ENCODE measurements at places on chromosomes 7 and 10. TPM values are rescaled to one million over a fixed set of nuclear protein-coding genes. Genes with fewer than 3 reads are reported as not detected.
A peak's percentile ranks its signal among the peaks of the same experiment; 100 is the strongest.

GRCh38 chr10:79206300-79207095 is 137.7 kb downstream of the ZMIZ1 start:
- DNase-seq = no peak

DNA sequence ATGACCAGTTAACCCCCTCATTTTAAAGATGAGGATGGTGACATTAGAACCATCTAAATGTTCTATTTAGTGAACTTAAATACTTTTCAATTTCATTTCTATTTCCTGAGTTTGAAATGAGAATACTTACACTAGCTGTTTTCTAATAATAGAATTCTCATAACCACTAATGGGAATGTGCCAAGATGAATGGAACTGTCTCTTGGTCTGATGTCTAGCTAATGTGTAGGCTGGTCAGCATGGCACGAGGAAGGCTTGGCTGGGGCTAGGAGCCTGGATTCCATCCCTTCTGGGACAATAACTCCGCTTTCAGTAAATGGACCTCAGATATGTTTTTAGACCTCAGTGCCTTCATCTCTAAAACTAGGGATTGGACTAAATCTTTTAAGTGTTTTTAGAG is 185.8 kb upstream of the NRP1 start:
- no peak for DNase-seq

DNA sequence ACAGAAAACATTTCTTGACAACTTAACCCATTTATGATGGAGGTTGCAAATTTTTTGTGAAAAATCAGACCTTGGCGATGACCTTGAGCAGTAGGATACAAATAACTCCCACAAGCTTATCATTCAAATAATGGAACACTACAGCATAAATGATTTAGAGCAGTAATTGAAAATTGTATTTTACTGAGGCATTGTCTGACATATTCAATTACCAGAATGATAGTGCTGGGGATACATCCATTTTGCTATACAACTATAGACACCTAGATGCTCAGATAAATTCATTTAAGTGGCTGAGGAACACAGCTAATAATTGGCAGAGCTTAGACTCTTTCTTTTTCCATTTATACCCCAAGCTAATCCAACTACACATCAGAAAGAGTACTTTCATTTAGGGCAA is 18.9 kb downstream of the TWIST1 start:
- no peak for DNase-seq

DNA sequence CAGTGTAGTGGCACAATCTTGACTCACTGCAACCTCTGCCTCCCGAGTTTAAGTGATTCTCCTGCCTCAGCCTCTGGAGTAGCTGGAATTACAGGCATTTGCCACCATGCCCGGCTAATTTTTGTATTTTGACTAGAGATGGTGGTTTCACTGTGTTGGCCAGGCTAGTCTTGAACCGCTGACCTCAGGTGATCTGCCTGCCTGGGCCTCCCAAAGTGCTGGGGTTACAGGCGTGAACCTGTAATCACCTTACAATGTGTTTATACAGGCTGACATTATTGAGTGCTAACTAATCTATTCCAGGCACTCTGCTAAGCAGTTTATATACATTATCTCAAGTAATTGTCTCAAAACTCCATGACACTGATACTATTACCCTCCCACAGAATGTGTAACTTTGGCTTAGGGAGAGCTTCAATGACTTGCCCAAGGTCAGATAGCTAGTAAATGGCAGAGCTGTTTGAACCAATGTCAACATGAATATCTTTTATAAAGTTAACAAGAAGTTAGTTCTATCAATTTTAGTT is 36.8 kb downstream of the KIFBP start:
- DNase-seq = no peak

- no peak for DNase-seq
Measured at GRCh38 chr7:51587604-51588003, 271.0 kb upstream of the COBL start.

DNA sequence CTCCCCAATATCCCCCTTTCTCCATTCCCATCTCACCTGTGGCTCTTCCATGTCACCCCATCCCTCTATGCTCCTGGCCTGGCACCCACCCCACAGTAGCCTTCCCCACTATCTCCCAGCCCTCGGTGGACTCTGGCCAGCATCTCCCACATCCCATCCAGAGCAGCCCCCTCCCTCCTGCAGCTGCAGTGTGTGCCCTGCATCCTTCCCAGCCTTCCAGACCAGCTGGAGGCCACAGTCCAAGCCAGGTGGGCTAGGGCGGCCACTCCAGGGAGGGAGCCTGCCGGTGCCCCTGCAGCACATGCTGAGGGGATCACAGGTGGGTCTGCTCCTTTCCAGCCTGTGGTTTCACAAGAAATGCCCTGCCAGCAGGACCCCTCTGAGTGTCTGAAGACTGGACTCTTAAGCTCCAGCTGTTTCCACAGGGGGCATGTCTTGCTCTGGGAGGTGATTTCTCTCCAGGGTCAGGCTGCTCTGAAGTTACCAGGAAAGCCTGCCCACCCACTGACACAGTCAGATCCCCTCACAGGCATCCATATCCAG is 90.9 kb upstream of the PPIF start:
- DNase-seq = no peak

- no peak for DNase-seq
Measured at GRCh38 chr7:46285878-46286277, 364.8 kb upstream of the IGFBP3 start.

DNA sequence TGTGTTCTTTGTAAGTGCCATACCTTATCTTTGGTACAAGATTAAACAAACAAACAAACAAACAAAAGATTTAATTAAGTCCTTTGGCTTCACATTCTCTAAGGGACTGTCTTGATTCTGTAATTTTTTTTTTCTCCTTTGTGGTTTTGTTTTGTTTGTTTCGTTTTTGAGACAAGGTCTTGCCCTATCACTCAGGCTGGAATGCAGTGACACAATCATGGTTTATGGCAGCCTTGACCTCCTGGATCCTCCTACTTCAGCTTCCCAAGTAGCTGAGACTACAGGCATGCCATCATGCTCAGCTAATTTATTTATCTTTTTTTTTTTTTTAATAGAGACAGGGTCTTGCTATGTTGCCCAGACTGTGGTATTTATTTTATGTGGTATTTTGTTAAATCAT is 165.8 kb downstream of the LRRC4 start:
- DNase-seq = no peak

- DNase-seq = no peak
Measured at GRCh38 chr7:2698581-2699288, 10.7 kb downstream of the AMZ1 start.

DNA sequence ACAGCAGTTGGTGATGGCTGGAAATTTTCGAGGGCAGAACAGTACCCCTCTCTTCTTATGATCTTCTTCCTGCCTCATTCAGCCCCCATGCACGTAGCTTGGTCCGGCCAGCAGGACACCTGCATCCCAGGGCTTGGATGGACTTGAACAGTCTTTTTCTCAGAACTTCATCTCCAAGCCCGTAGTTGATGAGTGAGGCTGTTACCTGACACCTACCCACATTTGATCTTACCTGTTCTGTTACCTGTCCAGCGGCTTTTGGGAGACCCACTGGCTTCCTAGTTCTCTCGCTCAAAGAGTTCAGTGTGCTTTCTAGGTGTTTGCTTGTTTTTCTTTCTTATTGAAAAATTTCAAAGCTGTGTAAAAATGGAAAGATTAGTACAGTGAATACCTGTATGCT is 212.2 kb downstream of the CUX1 start:
- no peak for DNase-seq

DNA sequence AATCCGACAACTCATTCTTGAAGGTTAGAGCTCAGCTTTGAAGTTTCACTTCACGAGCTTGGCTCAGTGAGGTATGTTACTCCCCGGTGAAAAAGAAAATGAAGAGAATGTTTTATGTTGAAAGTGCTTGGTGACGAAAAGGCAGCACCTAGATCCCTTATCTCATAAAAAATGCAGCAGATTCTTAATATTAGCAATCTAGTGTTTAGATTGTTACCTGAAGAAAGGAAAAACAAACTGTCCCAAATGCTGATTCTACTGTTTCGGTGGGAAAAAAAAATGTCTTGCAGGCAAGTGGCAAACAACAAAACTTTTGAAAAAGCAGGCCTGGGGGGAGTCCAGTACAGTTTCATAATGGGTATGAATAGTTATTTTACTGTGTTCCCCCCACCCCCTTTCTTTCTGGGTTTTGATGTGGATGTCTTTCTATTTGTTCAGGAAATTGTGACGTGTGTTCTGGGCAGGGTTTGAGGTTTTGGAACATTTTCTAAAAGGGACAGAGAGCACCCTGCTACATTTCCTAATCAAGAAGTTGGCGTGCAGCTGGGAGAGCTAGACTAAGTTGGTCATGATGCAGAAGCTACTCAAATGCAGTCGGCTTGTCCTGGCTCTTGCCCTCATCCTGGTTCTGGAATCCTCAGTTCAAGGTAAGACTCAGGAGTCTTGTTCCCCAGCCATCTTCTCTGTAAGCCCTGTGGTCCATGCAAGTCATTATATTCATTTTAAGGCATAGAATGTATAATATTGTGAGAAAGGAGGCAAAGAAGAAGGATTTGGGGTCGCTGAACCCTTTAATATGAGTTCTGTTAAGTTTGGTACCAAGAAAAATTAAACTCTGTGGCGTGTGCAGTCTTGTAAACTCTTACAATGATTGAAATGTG is at the start of gene SRGN:
Gene SRGN (plus strand): TSS at position 514 of the 881 bp plus-strand sequence. CDS start 55 bp downstream, at position 569.
- peak; percentile 69 for DNase-seq

DNA sequence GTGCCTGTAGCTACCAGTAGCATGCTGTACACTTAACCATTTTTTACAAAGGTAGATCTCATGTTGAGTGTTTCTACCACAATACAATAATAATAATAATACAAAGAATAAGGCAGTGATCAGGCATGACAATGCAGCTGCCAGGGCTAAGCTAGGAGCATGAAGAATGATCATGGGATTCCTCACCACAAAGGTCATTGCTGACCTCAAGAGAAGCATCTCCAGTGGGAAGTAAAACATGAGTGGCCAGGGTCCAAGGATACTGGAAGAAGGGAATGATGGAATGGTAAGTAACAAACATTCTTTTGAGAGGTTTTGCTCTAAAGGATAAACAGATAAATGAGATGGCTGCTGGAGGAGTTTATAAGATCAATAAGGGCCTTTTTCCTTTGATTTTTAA is 591.1 kb downstream of the TNS3 start:
- no peak for DNase-seq

- DNase-seq = no peak
Measured at GRCh38 chr10:123395906-123396305, 241.7 kb downstream of the BUB3 start.

DNA sequence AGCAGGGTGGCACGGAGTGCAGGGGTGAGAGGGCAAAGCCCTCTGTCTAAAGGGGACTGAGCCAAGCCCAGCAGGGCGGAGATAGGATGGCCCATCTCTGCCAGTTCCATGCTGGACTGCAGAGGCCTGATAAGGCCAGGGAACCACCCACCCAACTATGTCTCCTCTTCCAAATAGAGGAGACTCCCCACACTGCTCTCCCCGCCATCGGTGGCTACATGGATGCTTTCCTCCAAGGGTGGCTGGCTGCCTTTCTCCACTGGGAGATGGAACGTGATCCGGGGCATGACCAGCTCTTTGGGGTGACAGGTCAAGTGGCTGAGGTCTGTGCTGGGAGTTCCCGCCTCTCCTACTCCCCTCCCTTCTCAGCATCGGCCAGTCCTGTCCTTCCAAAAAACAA is 58.1 kb upstream of the MXI1 start:
- DNase-seq = no peak

The DRGX gene
- 0.05 TPM for total RNA-seq

The PEX1 gene
- 17.6 TPM for total RNA-seq

The GIMAP2 gene
- total RNA-seq = 70.4 TPM

The NAT16 gene
- total RNA-seq = not detected
